Gastrocnemius medialis (tissue), 4 donors: ENCODE measurements at places on chromosomes 16 and 17. TPM values are rescaled to one million over a fixed set of nuclear protein-coding genes. Genes with fewer than 3 reads are reported as not detected.

GRCh38 chr16:30567991-30568638 lies 3.4 kb downstream of the ZNF688 start:
- no peak overlapping the region for H3K4me3 ChIP-seq
- DNase-seq, result no peak
- H3K4me1 ChIP-seq, result peaks cover 18% of the 10 kb centered on the region
- H3K36me3 ChIP-seq, result no peaks in the 10 kb centered on the region
- no peak overlapping the region for H3K27ac ChIP-seq

CNTNAP1 gene
- total RNA-seq, result 0.41 TPM

GRCh38 chr17:61537264-61537771 lies 53.7 kb downstream of the NACA2 start:
- H3K27ac ChIP-seq, result no peak overlapping the region
- no peak for DNase-seq
- H3K4me1 ChIP-seq, result no peaks in the 10 kb centered on the region
- no peak overlapping the region for H3K4me3 ChIP-seq

GRCh38 chr17:62188713-62189112 lies 123.6 kb upstream of the MED13 start:
- no peaks in the 10 kb centered on the region for H3K27me3 ChIP-seq
- H3K36me3 ChIP-seq, result no peaks in the 10 kb centered on the region
- DNase-seq, result no peak
- no peaks in the 10 kb centered on the region for H3K4me1 ChIP-seq

DNA sequence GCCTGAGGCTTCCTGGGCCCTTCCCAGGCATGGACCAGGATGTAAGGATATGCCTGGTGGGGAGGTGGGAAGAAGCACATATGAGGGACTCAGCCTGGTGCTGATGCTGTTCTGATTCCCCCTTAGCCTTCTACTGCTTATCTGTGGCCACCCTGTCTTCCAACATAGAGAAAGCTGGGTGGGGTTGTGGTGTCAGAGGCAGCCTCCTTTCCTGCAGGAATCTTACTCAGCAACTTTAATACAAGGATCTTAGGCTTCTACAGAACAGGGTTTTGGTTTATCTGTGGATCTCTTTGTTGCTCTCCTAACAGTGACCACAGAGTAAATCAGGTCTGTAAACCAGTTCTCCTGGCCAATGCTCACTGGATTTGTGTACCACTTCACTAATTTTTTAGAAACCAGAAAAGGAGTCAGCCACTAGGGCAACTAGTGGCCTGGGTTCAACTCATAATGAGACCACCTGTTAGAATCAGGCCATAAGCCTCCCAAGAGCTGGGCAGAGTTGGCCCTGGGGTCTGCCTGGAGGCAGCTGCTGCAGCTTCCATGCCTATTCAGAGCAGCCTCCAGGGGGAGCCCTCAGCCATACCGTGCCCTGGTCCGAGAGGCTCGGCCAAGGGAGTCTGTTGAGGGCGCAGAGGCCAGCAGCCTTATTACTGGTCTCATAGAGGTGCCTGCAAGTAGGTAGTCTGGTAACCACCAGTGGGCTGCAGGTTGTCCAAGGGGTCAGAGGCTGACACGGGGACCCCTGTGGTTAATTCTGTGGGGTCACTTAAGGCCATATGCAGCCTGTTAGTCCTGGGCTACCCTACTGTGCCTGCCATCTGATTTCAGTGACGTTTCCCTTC lies 7.1 kb downstream of the HAS3 start:
- H3K27me3 ChIP-seq, result no peaks in the 10 kb centered on the region
- no peak for DNase-seq
- H3K4me3 ChIP-seq, result no peak overlapping the region
- H3K4me1 ChIP-seq, result peaks cover 15% of the 10 kb centered on the region
